Stimulated activated CD8-positive, alpha-beta memory T cell treated with anti-CD3 and anti-CD28 coated beads, Interleukin-7, amount 100 ng/mL, for 1 hour (primary cell): ENCODE measurements at places on chromosomes 6 and 20.

GRCh38 chr6:166736634-166737033 lies 109.6 kb upstream of the RPS6KA2 start:
- no peak for DNase-seq

GRCh38 chr6:71375676-71376075 lies 87.1 kb downstream of the OGFRL1 start:
- DNase-seq, result no peak

- no peak for DNase-seq
Measured at GRCh38 chr6:1679031-1679687, 69.4 kb downstream of the FOXC1 start.

DNA sequence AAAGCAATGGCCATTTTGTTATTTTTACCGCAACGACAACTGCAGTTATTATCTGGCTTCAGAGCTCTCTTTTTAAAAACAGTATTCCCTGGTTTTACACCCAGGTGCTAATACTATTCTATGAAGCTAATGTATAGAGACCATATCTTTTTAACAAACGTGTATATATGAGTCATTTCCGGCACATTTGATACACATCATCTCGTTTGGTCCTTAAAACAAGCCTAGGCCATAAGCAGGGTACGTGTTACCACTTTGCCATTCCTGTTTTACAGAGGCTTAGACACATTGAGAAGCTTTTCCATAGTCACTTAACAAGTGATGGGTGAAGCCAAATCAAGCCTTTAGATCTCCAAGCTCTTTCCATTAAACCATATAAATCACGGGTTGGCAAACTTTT lies 5.5 kb downstream of the TRAF3IP2 start:
- DNase-seq, result no peak

DNA sequence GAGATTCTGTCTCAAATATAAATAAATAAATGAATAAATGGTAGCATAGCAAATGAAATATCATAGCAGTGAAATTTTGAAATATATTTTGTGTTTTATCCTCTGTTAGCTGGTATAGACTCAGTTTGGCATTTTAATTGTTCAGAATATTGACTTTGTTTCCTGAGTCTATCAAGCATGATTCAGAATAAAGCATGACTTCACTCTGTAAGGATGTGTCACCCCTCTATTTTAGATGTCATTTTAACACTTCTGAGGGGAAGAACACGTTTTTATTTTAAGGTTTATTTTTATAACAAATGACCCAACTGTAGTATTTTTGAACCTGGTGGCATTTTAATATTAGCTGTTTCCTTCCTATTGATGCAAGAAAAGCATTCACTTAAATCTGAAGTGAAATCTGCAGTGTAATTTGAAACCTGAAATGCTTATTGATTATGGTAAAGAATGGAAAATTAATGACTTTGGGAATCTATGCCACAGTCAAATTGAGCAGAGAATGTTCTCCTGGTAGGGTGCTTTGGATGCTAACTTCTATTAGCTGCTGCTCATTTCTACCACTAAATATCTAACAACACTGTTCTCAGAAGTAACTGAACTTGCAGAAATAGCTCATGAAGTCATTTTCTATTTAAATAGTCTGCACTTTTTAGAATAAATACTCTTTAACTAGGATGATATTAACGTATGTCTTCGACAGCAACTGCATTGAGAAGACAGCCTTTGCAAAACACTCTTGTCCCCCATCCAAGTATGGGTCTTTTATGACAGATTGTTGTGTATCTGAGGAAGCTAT lies 114.2 kb downstream of the SOX4 start:
- DNase-seq, result no peak

- DNase-seq, result no peak
Measured at GRCh38 chr20:38722683-38723016, 1.6 kb upstream of the SLC32A1 start.

DNA sequence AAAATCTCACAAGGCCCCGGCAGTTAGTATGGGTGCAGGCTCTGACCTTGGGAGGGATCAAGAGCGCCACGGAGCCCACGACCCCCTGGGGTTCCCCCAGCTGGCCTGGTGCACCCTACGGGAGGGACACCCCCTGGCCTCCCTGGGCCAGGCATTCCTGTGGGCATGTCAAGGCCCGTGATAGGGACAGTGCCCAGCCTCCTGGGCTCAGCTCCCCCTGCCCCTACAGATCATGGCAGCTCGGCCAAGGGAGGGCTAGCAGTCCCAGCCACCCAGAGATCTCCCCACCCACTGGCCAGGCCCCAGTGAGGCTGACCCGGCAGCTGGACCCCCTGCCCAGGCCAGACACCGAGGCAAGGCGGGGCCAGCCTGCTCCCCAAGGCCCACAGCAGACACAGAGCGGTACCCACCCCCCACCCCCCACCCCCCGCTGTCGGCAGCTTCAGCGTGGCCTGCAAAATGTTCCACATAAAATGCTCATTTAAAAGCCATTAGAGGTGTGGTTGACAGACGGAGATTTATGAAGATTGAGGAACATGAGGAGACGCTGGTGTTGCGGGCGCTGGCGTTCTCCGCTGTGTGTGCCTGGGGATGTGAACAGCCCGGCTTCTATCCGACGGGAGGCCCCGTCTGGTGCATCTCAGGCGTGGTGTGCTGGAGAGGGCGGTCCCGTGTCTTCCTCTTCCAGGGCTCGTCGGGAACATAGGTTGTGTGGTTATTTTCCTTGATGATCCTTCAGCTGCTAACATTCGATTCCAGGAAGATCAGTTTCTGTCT lies 188.5 kb downstream of the TAF4 start:
- DNase-seq, result no peak

GRCh38 chr6:170305805-170306323 lies 694 bp upstream of the FAM120B start:
- no peak for DNase-seq

DNA sequence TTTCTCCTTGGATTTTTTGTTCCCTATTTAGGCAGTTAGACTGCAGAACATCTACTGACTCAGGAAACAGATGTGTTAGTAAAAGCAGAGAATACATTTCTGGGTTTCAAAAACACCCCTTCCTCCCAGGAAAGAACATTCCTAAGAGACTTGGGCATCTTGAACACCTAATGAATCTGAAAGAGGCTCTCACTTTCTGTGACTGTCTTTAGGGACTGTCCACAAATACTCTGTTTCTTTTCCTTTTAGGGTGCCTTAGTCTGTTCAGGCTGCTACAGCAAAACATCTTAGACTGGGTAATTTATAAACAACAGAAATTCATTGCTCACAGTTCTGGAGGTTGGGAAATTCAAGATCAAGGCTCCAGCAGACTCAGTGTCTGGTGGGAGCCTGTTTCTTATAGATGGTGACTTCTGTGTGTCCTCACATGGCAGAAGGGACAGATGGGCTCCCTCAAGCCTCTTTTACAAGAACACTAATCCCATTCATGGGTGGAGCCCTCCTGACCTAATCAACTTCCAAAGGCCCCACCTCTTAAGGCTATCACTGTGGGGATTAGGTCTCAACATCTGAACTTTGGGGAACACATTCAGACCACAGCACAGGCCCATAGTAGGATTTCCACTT lies 19.4 kb upstream of the CCN5 start:
- DNase-seq, result no peak

- DNase-seq, result no peak
Measured at GRCh38 chr6:47536816-47537401, 59.3 kb downstream of the CD2AP start.

DNA sequence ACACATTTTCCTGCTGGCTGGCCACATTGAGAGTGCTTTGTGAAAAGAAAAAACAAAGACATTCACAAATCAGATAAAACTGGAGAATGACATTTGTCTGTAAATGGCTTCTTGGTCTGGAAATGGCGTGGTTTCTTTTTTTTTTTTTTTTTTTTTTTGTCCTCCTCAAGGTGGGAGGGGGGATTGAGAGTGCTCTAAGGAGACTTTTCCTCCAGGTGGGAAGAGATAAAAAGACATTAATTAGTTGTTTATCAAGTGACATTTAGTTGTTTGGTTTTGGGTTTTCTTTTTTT lies 40.4 kb downstream of the GNAS start:
- no peak for DNase-seq

DNA sequence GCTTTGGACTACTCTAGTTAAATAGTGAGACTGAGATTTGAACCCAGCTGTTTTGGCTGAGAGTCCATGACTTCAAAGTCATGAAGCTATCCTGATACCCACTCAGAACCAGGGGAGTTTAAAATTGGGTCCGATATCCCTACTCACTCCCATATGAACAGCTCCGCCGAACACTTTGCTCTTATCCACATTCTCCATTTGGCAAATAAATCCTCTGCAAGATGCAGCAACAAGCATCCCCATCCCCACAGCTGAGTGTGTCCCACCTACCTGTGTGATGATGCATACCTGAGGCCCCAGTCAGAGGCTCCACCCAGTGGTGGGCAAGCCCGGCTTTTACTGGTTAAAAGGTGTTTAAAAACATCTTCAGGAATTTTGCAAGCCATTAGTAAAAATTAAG lies 108.3 kb upstream of the SLC24A3 start:
- DNase-seq, result no peak

DNA sequence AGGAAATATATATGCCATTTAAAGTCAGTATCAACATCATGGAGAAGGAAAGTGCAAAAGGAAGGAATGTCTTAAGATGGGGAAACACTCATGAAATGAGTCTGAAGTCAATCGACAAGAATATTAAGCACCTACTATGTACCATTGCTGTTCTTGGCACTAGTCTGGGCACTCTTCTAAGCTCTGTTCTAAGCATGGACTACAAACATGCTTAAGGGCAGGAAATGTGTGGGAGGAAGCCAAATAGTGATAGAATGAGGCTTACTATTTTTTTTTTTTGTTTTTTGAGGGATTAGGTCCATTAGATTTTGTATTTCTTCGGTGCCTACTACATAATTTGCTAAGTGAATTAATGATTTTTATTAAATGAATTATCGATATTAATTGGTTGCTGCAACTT lies 83.8 kb upstream of the SUPT3H start:
- DNase-seq, result no peak

- DNase-seq, result no peak
Measured at GRCh38 chr6:33827546-33828451, 24.0 kb upstream of the MLN start.

DNA sequence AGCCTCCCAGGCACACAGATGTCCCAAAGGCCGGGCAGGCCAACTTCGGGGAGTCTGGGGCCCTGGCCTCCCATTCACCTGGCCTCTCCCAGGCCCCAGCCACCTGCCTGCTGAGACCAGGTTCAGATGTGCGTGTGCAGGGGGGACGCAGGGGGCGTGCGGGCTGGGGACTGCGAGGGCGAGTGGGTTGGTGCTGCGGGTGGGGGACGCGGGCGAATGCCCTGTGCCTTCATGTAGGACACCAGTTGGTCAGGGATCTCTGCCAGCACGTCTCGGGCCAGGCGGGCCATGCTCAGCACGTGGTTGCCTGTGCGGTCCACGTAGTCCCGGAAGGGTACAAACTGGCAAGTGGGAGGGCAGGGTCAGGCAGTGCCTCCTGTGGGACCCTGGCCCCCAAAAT lies 44.5 kb downstream of the RAB44 start:
- no peak for DNase-seq

- DNase-seq, result no peak
Measured at GRCh38 chr6:155406801-155407200, 48.8 kb downstream of the NOX3 start.

DNA sequence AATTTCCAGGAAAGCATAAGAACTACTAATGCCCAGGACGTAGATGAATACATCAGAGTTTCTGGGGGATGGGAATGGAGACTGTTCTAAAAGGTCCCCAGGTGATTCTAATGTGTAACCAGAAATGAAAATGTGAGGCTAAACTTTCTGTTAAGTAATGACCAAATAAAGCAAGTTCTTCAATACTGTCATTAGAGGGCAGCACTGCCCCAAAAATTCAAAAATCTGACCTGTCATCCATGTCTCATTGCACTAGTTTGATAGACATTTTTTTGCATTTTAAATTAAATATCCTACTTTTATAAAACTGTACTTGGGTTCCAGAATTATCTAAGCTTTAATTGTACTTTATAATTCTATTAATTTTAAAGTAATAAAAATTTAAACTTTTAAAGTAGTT lies 94.9 kb downstream of the RFX6 start:
- no peak for DNase-seq

GRCh38 chr6:15922510-15923250 lies 206.2 kb upstream of the MYLIP start:
- no peak for DNase-seq

DNA sequence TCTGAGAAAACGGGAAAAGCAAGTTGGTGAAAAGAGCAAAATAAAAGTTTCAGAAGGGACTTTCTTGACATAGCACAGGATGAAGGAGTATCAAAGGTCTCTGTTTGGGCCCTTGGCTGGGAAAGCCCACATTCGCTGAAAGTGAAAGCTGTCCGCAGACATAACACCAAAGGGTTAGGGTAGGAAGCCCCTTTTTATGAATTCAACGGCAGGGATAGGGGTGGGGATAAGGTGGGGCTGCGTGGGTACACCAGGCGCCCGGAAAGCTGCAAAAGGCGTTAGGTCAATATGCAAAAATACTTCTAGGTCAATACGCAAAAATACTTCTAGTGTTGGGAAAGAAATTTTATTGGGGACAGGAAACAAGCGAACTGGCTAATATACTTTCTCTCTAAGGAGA lies 135.1 kb downstream of the OR2B2 start:
- no peak for DNase-seq

GRCh38 chr6:41573276-41573675 lies 27.1 kb downstream of the FOXP4 start:
- DNase-seq, result no peak

GRCh38 chr6:17700421-17701416 lies 6.0 kb downstream of the NUP153 start:
- DNase-seq, result no peak
